GM12892 (cell line): ENCODE measurements at places on chromosomes 5 and 9.

DNA sequence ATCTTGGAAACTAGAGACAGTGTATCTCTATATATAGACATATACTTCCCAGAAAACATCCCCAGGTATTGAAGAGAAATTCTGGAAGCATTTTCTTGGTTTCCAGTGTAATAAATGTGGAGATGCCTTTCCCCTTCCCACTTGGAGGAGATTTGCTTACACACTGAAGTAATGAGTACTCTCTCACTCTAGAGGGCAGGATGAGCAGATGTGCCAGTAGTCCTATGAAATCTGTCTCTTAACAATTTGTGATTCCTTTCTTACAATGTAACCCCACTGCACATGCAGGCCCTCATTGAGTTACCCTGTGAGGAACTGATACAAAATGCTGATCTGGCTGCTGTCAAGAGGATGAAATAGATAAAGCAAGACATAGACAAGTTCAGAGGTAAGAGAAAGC, 567.2 kb downstream of the SLCO4C1 start:
- no peak for DNase-seq

- DNase-seq = no peak
These were observed 18.9 kb downstream of the LAMC3 start for GRCh38 chr9:131027872-131028179.

GRCh38 chr9:113516840-113517577, 53.5 kb downstream of the RGS3 start:
- peak; percentile 70 for DNase-seq

- peak; percentile 17 for DNase-seq
These were observed at the start of gene MAP1B for GRCh38 chr5:72107131-72107900. MAP1B (plus strand) TSS chr5:72107475; CDS start chr5:72107532, 57 bp downstream.

GRCh38 chr5:109168151-109168550, 241.6 kb downstream of the PJA2 start:
- no peak for DNase-seq

DNA sequence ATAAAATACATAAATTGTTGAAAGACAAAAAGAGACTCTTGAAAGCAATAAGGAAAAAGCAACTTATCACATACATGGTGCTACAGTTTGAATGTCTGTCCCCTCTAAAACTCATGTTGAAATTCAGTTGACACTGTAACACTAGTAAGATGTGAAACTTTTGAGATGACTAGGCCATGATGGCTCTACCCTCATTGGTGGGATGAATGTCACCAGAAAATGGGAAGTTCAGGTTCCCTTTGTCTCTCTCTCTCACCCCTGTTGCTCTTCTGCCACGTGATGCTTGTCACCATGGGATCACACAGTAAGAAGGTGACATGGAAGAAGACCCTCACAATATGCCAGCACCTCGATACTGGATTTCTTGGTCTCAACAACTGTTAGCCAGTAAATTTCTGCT, 50.3 kb upstream of the SPTLC1 start:
- no peak for DNase-seq

- no peak for DNase-seq
These were observed 3.8 kb downstream of the MED27 start for GRCh38 chr9:132075853-132076252.

GRCh38 chr5:148910686-148911361, 84.4 kb downstream of the ADRB2 start:
- DNase-seq = no peak
